Activated T-cell treated with anti-CD3 and anti-CD28 coated beads for 4 hours (primary cell): ENCODE measurements at places on chromosomes 6 and 20.

DNA sequence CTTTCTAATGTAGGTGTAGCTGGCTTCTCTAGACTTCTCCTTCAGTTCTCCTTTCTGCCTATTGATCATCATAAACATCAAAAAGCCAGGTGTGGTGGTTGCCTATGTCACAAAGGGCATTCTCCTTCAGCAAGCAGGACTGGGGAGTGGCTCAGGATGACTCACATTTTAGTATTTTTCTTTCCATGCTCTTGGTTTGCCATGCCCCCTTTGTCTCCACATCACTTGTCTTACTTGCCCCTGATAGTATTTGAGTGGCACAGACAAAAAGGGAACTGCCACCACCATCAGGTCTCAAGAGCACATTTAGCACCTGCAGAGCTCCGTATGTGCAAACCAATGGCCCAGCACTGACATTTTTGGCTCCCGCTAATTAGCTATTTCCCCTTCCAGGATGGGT is 698.8 kb downstream of the DHX35 start:
- DNase-seq: no peak

DNA sequence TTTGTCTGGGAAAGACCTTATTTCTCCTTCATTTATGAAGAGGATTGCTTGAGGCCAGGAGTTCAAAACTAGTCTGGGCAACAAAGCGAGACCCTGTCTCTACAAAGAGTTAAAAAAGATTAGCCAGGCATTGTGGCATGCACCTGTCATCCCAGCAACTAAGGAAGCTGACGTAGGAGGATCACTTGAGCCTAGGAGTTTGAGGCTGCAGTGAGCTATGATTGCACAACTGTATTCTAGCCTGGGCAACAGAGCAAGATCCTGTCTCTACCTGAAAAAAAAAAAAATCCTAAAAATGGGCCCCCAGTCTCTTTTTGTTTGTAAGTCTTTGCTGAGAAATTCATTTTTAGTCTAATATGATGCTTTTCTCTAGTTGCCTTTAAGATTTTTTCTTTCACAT is 29.2 kb upstream of the EIF2S2 start:
- DNase-seq: no peak

GRCh38 chr20:35446356-35447078 is 8.5 kb upstream of the GDF5 start:
- no peak for DNase-seq

DNA sequence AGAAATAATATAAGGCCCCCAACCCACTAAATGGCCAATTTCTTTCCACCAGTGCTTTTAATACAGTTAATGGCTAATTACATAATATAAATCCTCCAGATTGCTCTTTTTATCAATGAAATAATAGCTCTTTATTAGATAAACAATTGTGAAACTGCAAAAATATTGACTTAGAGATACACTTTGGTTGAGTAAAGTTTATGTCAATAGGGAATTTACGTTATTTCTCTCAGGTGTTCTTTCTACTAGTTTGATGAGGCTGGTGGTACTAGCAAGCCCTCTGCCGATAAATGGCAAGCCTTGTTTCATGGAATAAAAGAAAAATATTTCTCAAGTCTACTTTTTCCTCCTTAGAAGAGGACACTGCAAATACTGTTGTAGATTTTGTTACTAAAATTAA is 18.9 kb downstream of the RFX6 start:
- no peak for DNase-seq

DNA sequence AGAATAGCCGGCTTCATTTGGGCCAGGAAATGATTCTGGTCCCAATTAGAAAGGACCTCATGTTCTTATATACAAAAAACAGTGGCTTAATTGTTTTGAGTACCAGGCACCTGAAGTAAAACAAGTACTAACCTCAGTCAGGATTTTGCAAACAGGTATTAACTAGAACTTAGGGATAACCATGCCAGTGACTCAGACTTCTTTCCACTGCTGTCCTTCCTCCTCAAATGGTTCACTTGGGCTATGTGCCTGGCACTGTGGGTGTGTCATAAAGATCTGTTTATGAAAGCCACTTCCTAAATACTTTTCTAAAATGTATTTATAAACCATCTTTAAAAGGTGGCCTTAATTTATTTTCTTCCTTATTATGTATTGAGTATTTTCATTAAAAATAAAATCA is 10.7 kb downstream of the CLDN20 start:
- no peak for DNase-seq

DNA sequence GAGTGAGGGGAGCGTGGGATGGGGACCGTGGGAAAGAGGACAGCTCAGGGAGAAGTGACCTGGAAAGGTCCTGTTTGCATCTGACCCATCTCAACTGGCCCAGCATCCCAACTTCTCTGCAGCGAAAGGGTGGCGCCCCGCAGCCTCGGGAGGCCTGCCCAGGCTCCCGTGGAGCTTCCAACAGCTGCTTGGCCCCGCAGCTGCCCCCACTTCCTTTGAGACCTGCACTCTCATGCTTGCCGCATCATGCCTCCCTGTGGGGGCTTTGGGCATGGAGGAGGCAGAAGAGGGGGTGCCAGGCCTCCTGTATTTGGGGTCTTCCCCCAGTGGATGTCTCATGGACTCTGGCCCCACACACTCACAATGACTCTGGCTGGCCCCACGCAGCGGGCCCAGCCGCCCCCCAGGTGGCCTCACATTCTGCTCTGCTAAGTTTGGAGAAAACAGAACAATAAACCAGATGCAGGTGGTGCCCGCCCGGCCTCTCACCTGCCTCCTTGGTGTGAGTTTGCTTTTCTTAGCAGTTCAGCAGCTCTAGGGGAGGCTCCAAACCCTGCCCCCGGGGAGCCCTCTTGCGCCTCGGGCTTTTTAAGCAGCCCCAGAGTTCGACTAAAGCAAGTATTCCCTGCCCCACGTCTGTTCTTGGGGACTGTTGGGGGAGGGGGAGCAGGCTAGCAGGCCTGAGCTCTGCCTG is 40.7 kb downstream of the CPXM1 start:
- no peak for DNase-seq

DNA sequence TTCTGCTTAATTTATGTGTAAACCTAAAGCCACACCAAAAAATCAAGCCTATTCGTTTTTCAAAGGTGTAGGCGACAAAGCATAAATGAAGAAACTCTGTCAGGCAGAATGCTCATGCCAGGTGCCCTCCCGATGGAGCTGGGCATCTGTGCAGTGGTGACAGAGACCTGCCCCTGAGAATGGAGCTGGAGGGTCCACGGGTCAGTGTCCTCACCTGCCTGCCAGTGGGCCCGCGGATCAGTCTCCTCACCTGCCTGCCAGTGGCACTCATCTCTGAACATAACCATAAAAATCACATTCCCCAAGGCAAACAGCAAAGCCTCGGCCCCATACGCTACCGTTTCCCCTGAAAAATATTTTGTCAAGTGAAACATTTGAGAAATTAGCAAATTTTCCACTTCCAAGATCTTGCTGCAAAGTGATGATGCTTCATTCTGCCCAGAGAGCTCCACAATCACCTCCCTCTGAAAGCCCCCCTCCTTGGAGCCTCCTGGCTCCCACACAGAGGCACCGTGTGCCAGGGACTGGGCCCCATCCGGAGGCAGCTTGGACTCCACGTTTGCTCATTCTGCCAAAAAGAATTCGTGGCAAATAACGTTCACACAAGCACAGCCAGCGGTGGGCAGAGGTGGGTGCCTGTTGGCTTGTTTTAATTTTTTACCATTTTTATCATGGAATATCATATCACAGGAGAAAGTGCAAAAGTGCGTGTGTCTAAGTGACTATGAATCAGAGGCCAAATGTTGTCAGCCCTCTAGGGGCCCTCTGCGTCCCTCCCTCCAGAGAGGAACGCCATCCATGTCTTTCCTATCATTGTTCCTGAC is 88.8 kb downstream of the YTHDF1 start:
- no peak for DNase-seq

DNA sequence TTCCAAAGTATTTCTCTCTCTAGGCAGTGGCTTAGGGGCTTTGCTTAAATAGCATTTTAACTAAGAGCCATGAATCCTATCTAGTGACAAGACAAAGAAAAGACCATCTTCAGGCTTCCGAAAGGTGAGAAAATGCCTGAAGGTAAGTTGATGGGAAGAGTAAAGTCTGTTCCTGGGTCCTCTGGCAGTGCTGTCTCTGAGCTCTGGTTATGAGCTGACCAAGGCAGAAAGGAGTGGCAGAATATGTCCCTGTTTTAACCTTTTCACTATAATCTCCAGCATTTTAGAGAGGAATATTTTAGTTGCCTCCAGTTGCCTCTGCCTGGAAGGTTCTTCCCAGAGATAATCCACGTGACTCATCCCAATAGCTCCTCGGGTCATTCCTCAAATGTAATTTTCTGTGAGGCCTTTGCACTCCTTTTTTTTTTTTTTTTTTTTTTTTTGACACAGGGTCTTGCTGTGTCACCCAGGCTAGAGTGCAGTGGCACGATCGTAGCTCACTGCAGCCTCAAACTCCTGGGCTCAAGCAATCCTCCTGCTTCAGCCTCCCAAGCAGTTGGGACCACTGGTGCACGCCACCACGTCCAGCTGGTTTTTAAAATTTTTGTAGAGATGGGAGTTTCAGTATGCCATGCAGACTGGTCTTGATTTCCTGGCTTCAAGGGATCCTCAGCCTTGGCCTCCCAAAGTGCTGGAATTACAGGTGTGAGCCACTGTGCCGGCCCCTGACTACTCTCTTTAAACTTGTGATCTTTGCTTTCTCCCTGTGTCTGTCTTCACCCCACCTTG is 3.7 kb upstream of the ARMH2 start:
- no peak for DNase-seq

GRCh38 chr6:138817799-138818198 is 21.9 kb downstream of the ECT2L start:
- DNase-seq: no peak

GRCh38 chr20:61765081-61765870 is 300.4 kb downstream of the TAF4 start:
- no peak for DNase-seq

GRCh38 chr6:124226396-124226795 is 422.7 kb downstream of the NKAIN2 start:
- no peak for DNase-seq

GRCh38 chr6:51129043-51129442 is 310.4 kb downstream of the TFAP2B start:
- DNase-seq: no peak
